ENCODE measurements at places on chromosomes 16 and 17.

DNA sequence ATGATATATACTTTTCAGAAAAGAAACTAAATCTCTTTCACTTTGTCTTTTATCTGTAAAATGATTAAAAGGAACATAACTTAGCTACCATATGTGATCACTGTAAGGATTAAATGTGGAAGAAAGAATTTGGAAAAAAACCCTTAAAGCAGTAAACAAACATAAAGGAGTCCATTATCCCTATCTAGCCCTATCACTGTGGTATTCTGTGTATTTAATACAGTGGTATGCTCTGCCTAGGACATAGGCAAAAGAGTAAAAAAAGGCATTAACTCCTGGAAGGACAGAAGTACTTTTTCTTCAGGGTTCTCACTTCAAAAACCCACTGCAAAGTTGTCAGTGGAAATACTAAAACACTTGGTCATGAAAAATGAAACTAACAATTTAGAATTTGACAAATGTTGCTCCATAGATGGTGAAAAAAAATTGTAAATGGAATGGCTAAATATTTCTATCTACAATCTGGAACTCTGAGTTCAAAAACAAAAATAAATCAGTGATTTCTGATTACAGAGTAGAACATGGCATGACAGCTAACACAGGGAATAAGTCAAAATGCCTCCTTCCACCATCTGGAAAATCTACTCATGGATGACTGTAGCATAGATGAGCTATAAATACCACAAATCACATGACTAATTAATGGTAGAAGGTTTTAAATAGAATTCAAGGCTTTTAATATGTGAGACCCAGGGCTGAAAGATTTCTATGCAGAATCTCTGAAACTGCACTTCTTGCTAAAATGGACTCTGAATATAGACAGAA is 140.1 kb downstream of the ITFG1 start:
- no peak for DNase-seq

DNA sequence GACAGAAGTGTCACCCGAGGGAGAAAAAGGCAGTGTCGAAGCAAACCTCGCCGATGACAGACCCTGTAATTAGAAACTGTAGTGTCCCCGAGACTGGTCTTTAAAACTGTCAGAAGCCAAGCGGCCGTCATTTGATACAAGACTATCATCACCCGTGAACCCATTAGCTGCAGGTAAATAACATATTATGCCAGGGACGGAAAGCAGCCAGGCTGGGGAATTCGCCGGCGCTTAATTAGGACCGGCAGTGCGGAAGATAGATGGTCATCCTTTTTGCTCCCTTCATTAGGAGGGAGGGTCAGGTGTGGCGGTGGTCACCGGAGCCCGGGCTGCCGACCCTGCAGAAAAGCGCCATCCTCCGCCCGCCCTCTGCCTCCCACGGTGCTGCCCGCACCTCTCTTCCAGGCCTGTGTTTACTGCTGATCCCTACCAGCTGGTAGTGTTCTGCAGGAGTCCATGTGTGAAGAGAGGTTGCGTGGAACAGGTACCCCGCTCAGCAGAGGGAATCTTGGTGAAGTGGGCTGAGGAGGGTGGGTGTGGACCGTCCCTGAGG is 109.4 kb upstream of the GSE1 start:
- no peak for DNase-seq

DNA sequence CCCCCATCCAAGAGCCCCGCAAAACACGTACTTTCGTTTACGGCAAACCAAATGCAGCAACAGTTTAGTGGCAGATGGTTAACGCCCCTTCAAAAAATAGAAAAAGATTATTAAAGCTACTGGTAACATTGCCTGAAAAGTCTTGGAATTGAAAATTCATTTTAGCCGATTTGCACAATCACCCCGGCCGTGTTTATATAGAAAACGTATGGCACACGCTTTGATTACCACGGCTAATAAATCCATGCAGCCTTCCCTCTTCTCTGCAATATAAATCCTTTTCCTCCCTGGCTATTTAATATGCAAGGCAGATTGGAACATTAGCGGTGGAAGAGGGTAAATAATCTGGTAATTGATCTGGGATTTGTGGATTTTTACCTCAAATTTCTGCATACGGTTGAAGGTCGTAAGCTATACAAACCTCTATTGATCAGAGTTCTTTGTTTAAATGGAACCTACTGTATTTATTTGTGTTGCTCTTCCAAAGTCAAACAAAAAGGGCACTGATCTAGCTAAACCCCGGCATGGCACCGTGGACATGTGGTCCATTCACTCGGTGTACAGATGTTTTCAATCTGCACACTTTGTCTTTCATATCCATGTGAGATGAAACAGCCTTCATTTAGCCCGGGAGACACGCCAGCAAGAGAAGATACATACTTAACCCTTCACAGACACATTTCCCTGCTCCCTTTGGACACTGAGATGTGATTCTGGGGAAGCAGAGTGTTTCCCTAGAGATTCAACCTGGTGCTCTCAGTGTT is 238.1 kb upstream of the MAF start:
- no peak for DNase-seq

- no peak for DNase-seq
These were observed 43.8 kb downstream of the ZNRF1 start for GRCh38 chr16:75042426-75043174.

DNA sequence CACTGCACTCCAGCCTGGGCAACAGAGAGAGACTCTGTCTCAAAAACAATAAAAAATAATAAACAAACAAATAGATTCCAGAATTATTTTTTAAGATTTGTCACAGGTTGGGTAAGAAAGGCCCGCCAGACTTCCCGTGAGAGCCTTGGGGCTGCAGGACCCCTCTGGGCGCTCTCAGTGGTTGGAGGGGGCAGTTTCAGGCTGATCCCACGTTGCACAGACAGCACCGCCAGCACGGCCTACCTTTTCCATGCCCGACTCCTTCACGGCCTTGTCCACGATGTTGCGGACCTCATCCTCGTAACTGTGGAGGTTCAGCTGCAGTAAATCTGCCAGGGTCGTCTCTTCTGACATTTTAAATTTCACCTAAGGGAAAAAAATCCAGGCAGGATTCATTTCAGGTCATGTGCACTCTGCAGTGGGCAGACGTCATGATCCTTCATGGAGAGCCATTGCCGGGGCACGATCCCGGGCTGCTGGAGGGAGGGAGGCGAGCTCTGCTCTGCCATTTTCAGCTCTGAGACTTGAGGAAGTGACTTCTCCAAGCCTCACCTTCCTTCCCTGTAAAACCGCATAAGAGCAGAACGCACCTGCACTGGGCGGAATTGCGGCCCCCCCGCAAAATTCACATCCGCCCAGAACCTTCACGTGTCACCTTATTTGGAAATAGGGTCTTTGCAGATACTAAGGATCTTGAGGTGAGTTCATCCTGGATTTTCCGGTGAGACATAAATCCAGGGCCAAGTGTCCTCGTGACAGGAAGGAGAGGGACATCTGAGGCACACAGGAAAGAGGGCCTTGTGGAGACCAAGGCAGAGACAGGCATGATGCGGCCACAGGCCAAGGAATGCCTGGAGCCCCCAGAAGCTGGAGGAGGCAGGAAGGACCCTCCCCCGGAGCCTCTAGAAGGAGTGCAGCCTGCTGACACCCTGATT is 66.8 kb downstream of the DNAH17 start:
- DNase-seq, result no peak

- DNase-seq, result no peak
These were observed 134.9 kb downstream of the MSI2 start for GRCh38 chr17:57391076-57391825.

- DNase-seq, result no peak
These were observed 85.4 kb upstream of the CLEC18A start for GRCh38 chr16:69865701-69866100.

GRCh38 chr16:74740795-74741304 is 33.8 kb downstream of the FA2H start:
- DNase-seq, result no peak

GRCh38 chr16:2852731-2853507 is 5.1 kb downstream of the PRSS22 start:
- no peak for DNase-seq

GRCh38 chr16:78163772-78164670 is 64.6 kb downstream of the WWOX start:
- no peak for DNase-seq

- DNase-seq, result no peak
These were observed 2.1 kb downstream of the RAB40C start for GRCh38 chr16:591892-592517.

DNA sequence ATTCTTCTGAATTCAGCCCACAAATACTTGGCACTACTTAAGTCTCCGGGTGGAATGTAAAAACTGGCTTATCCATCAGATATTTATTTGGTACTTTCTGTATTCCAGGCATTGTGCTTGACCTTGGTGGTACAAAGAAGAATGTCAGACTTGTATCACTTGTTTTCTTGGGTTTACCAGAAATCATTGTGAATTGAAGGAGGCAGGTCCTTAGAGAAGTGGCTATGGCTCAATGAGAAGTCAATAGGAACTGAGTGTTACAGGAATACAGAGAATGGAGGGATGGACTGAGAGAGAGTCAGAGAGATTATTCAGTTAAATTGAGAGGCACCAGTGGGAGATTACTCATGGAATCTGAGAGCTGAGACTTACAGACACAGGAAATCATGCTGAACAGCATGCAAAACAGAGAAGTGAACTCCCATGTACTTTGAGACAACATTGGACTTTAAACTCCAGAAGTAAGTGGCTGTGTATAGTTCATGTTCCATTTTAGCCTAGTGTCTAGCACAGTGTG is 704.1 kb downstream of the CDH11 start:
- DNase-seq, result no peak

GRCh38 chr16:15754821-15755534 is 101.8 kb downstream of the MYH11 start:
- no peak for DNase-seq

GRCh38 chr17:66299711-66300110 is 2.7 kb upstream of the PRKCA start:
- DNase-seq, result no peak

GRCh38 chr16:28524681-28525171 is 14.0 kb downstream of the NUPR1 start:
- DNase-seq, result no peak

DNA sequence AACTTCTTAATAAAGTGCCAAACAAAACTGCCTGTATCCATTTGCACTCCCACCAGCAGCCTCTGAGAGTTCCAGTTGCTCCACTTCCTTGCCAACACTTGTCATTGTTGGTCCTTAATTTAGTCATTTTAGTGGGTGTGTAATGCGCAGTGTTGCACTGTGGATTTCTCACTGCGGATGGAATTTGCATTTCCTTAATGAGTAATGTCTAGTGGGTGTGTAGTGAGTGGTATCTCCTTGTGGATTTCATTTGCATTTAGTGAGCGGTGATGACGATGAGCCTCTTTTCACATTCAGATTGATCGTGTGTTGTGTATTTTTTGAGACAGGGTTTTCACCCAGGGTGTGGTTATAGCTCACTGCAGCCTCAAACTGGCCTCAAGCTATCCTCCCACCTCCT is 4.1 kb upstream of the MSLN start:
- DNase-seq, result no peak
